KBM-7 (cell line): ENCODE measurements at places on chromosomes 13 and 19.

DNA sequence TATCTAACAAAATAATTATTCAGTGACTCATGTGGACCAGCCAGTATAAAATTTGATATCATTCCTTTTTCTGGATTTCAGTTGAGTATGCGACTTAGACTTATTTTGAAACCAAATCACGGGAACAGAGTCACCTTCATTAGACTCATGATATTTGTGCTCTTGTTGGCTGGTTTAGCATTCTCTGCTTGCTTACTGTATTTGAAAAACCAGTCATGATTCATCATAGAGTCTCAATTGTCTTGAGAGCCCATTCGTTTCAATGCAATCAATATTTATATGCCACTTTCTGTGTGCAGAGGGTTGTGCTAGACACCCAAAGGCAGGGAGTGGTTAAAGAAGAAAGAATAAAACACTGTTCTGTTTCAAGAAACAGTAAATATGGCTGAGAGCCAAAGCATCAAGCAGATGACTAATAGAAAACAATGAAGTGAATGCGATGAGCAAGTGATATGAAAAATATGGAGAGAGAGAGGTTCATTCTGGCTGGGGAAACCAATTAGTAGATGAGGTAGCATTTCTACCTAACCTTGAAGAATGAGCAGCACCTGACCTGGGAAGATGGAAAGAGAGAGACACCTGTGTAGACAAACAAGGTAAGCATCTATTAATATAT lies 99.6 kb upstream of the MBNL2 start:
- DNase-seq: no peak

DNA sequence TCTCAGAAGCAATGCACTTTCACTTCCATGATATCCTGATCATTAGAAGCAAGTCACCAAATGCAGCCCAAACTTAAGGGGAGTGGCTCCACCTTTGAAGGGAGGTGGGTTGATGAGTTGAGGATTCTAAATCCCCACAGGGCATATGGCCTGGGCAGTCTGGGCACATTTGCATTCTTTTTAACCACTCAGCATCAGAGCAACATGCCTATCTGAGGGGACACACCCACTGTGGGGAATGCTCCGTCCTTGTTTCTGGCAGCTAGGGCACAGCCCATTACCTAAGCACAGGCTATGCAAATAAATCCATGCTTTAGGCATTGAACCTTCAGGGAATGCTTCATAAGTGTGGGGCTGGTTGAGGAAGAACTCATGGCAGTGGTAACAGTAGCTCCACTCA lies 12.3 kb upstream of the SACS start:
- DNase-seq: no peak

GRCh38 chr13:97124915-97125809 lies 97.0 kb upstream of the MBNL2 start:
- DNase-seq: no peak

- DNase-seq: no peak
Observed at GRCh38 chr19:33335446-33335845, 33.1 kb upstream of the CEBPA start.

DNA sequence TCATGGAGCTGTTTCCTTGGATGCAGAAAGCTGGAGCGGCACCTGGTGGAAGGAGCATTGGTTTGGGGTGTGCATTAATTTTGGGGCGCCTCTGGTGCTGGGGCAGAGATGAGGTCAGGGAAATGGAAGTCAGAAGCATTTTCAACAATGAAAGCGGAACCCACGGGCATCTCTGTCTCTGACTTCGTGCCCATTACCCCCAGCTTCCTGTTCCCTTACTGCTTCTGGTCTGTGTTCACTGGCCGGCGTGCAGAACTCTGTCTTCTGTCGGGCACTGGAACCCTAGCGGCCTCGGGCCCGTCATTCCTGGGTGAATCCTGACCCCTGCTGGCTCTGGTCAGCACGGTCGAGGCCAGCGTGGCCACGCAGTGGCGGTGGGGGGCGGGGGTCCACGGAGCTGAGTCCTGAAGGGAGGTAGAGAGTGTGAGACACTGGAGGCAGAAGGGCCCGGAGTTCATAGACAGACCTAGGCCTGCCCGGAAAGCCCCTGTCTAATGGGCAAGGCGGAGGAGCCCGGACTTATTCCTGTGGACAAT lies 7.9 kb upstream of the LINGO3 start:
- peak; percentile 81 for DNase-seq

DNA sequence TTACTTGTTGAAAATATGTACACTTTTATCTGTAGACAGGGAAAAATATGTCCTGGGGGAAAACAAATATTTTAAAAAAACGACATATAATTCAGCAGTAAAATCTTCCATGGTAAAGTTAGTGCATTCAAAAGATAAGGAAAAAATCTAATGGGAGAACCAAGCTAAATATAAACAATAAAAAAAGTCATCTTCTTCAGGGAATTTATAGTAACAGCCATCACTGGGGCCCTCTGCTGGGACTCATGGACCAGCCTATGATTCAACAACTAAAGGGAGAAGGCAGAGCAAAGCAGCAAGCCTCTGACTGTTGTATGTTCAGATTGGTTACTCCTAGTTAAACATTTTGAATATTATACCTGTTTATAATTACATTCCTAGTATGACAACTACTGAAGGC lies 93.0 kb downstream of the ITGBL1 start:
- DNase-seq: no peak

- no peak for DNase-seq
Observed at GRCh38 chr13:107582171-107582570, 633.2 kb downstream of the LIG4 start.

GRCh38 chr13:80173224-80173623 lies 167.7 kb downstream of the SPRY2 start:
- peak; percentile 21 for DNase-seq

GRCh38 chr19:15452111-15453047 lies 2.6 kb upstream of the WIZ start:
- DNase-seq: peak; percentile 63
